Mammary epithelial cell (primary cell): ENCODE measurements at places on chromosomes 6 and 20.

- no peak for DNase-seq
These were observed 5.1 kb downstream of the RING1 start for GRCh38 chr6:33213166-33213988.

GRCh38 chr20:31707994-31708735 is 14.5 kb downstream of the BCL2L1 start:
- no peak for DNase-seq

GRCh38 chr6:139547122-139547776 is 172.8 kb upstream of the CITED2 start:
- DNase-seq: no peak

- DNase-seq: no peak
These were observed 33.9 kb upstream of the HLA-C start for GRCh38 chr6:31305703-31306219.

- no peak for DNase-seq
These were observed 27.3 kb upstream of the SIRPG start for GRCh38 chr20:1684872-1685271.

- no peak for DNase-seq
These were observed 10.9 kb downstream of the EYA2 start for GRCh38 chr20:46905364-46906125.

GRCh38 chr20:1503564-1504227 is 12.5 kb upstream of the SIRPB2 start:
- peak; percentile 94 for DNase-seq

DNA sequence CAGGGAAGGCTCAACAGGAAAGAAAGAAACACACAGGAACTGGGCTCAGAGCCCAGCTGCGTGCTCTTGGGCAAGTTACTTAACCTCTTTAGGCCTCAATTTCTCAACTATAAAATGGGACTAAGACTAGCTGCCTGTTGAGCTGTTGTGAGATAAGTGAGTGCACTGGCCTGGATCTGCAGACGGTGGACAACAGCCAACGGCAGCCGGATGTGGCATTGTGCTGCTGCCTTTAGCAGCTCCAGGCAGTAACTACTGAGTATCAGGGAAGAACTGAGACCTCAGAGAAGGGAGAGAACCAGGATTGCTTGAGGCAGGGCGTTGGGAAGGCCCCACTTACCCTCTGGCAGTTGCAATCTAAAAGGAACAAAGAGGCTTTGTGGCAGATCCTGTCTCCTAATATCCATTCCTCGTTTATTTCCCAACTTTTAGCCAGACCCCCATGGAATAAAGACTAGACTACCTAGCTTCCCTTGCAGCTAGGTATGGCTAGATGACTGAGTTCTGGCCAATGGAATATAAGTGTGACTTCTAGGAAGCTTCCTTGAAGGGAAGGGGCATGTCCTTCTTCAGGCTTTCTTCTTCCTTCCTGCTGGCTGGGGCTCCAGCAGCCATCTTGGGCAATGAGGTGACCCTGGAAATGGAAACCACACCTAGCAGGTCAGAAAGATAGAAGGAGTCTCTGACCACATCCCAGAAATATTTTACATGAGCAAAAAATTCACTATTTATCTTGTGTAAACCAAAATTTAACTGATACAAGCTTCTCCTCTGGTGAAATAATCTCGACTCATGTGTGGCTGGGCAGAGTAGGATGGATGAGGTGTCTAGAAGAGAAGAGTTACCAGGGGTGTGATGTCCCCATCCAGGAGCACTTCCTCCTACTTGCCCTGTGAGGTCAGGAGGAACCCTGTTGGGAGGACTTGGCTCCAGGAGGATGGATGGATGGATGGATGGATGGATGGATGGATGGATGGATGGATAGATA is 67.6 kb downstream of the MRPL14 start:
- peak; percentile 94 for DNase-seq

GRCh38 chr6:100464903-100465700 is at the start of gene SIM1:
Gene SIM1 (minus strand): TSS chr6:100464921. CDS start chr6:100463468, 1,453 bp downstream.
- peak; percentile 53 for DNase-seq

- no peak for DNase-seq
These were observed 16.1 kb downstream of the RAET1E start for GRCh38 chr6:149881860-149882259.
